ENCODE measurements at places on chromosomes 3 and 15.

- DNase-seq = no peak
Observed at GRCh38 chr3:94626573-94626972, 563.7 kb downstream of the NSUN3 start.

GRCh38 chr3:1664266-1664665 is 434.4 kb upstream of the CNTN4 start:
- DNase-seq = no peak

DNA sequence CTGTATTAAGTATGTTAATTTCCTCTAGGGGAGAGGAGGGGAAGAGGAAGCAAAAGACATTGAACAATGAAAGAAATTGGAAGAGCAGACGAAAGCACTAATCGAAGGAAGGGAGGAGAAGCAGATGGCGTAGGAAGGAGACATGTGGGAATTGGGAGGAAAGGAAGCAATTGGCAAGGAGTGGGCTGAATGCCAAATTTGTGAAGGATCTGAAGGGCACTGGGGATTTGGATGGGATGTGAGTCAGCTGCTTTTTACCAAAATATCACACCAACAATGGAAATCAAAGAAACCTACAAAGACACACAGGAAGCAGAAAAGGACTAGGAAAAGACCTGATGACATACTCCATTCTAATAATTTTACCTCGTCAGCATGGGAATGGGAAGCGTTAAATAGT is 1029.8 kb downstream of the ROBO1 start:
- no peak for DNase-seq

DNA sequence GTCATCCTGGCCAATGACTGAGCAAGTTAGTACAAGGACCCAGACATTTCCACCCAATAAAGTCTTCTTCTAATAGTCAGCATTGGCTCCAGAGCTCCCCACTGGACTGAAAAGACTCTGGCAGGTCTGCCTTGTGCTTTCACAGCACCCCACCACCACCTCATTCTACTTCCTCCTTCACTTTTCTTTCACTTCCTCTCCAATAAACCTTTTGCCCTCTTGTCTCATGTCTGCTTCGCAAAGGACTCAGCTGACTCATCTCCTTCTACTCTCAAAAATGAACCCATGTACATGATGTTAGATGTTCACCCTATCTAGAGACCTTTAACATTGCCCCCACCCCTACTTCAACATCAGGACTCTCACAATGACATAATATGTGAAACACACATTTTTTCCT is 181.0 kb upstream of the PPP2R3A start:
- DNase-seq = no peak

- DNase-seq = no peak
Observed at GRCh38 chr3:151556596-151556995, 95.7 kb upstream of the IGSF10 start.

DNA sequence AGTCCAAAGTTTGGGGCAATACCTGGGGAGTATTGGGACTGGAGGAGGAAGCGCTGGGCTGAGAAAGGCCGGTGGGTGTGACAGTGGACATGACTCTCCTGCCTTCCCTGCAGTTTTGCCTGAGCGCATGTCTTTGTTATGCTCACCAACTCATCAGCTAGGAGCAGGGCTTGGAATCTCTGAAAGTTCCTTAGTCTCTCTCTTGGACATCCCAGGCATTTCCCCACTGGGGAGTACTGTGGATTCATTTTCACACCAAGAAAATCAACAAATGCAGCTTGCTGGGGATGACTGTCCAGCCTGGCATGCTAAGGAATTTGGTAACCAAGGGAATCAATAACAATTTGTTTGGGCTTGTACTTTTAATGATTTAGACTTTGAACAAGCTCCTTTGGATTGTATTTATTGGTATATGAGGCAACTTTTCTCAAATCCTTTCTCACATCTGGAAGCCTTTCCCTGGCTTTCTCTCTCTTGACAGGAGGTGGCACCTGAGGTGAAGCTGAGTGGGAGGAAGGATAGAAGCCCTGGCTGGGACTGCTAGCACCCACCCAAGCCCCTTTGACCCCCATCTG is 48.5 kb upstream of the CHST2 start:
- no peak for DNase-seq

DNA sequence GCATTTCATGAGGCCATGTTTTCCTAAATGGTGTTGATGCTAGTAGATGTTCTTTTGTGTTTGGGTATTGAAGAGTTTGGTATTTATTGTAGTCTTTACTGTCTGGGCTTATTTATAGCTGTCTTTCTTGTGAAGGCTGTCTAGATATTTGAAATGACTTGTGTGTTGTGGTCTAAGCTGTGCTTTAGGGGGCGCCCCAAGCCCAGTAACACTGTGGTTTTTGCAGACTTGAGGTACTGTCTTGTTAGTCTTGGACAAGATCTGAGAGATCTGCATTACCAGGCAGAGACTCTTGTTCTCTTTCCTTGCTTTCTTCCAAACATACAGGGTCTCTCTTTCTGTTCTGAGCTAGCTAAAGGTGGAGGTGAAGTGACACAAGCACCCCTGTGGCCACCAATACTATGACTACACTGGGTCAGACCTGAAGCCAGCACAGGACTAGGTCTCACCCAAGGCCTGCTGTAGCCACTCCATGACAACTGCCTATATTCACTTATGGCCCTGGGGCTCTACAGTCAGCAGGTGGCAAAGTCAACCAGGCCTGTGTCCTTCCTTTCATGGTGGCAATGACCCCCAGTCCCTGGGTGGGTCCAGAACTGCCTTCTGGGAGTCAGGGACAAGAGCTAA is 152.1 kb upstream of the TBC1D5 start:
- peak; percentile 8 for DNase-seq

GRCh38 chr15:34065261-34065660 is 26.3 kb upstream of the AVEN start:
- no peak for DNase-seq

- DNase-seq = no peak
Observed at GRCh38 chr3:65595222-65596028, 443.3 kb downstream of the MAGI1 start.

GRCh38 chr3:14725564-14726440 is 50.9 kb downstream of the C3orf20 start:
- DNase-seq = no peak

Measured in CD4-positive, alpha-beta T cell treated with Interleukin-6 at 100 ng/mL for 8 hours (primary cell).